Stimulated activated CD8-positive, alpha-beta memory T cell treated with anti-CD3 and anti-CD28 coated beads, Interleukin-7, amount 100 ng/mL, for 1 hour (primary cell): ENCODE measurements at places on chromosomes 12 and 14.
A peak's percentile ranks its signal among the peaks of the same experiment; 100 is the strongest.

DNA sequence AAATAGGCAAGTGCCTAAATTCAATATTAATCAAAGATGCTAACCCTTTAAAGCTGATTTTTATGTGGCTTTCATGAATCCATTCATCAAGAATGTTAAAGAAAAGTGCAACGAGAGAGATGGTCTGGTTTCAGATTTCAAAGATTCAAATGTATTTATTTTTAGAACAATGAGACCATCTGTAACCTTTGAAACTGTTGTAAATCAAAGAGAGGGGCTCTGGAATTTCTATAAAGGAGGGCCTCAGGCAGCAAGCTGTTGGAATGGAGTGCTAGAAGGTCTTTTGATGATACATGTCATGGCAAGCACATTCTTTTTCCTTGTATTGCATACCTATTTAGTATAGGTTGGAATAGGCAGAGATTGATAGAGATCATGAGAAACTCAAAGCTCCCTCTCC, 433.0 kb downstream of the LRIG3 start:
- no peak for DNase-seq

DNA sequence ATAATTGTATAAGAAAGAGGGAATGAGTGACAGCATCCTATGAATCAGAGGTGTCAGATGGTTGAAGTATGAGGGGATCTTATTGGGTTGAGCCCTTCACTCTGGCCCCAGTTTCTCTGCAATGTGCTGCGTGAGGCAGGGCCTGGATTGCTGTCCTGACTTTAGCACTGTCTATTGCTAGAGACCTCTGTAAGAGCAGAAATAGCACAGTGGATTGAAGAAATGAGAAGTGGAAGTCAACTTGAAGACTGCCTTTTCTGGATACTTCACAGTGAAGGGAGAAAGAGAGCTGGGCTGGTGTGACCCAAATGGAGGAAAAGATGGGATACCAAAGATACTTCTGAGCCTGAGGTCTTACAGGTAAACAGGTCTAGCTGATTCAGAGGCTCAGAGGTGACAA, 5.8 kb downstream of the ASCL4 start:
- no peak for DNase-seq

GRCh38 chr14:63760014-63760413, 32.1 kb upstream of the SGPP1 start:
- DNase-seq, result no peak

- no peak for DNase-seq
Observed at GRCh38 chr14:70029296-70030132, 150.3 kb downstream of the SMOC1 start.

- no peak for DNase-seq
Observed at GRCh38 chr14:102370305-102370809, 7.6 kb downstream of the TECPR2 start.

- no peak for DNase-seq
Observed at GRCh38 chr14:81144824-81145603, 75.7 kb downstream of the GTF2A1 start.

GRCh38 chr12:92124689-92125029, 21.0 kb downstream of the BTG1 start:
- no peak for DNase-seq

DNA sequence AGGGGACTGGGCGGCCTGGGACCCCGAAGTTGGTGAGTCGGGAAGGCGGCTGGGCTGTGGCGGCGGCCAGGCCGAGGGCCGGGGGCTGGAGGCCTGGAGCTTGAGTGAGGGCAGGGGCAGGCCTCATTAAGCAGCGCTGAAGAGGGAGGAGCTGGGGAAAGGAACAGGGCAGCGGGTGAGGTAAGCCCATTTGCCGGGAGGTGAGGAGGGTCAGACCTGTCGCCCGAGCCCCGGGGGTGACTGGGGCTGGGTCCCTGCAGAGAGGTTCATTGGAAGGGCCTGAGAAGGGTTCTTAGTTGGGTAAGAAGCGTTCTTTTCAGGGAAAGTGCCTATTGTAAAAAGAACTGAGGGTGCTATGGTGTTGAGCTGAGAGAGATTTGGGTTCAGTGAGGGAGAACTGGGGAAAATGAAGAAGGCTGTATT, 441 bp downstream of the RAB5B start:
- no peak for DNase-seq

GRCh38 chr14:23034498-23035302, at the start of gene PSMB5:
TSS of gene PSMB5 (minus strand) at chr14:23034900. CDS start at chr14:23034881, 19 bp downstream.
- DNase-seq, result peak; percentile 64

DNA sequence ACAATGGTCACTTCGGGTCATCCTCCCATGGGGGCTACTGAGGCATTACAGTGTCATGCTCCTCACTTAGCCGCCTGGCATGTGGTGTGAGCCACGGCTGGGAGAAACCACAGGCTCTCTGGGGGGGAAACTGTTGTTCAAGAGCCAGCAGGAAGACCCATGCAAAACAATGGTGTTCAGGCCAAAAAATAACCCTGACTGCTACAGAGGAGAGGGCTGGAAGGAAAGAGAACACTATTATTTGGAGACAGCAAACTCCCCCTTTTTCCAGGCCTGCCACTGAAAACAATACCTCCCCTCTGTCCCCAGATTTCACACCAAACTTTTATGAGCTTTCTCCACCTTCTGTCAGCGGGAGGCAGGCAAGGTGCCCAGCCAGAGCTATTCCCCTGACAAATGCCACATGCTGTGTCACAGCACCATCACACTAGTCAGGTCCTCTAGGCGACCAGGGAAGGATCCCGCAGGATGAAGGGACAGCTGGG, 83.7 kb downstream of the CHGA start:
- DNase-seq, result no peak

- no peak for DNase-seq
Observed at GRCh38 chr14:88825503-88825902, 1.1 kb downstream of the TTC8 start.

DNA sequence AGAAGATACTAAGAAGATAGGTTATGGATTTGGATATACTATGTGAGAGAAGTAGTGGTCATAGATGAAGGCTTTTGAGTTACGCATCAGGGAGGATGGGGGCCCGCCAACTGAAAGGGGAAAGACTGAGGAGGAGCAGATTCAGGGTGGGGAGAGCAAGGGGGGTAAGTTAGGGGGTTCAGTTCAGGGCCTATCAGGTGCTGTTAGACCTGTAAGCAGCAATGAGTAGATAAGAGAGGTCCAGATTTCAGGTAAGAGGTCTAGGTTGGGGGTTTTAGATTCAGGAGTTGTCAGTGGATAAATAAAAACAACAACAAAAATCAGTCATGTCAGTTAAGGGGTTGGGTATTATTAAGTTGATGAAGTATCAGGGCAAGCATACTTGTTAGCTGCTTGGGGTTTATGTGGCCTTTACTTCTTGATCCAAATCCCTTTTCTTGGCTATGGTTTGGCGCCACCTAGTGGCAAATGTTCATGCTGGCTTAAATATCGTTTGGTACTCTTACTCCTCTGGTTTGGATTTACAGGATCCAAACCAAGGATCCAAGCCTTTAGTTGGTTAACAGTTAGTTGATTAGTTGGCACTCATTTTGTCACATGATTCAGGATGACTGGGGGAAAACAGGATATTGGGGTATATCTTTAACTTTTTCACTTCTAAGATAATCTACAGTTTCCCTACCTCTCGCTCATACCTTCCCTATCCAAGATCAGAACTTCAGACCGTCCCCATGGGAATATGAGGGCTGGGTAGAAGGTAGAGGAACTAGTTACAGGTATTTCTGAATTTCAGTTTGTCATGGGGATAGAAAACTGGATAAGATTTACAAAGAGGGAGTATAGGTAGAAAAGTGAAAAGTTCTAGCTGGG, 65.1 kb downstream of the PCNX1 start:
- DNase-seq, result peak; percentile 78

DNA sequence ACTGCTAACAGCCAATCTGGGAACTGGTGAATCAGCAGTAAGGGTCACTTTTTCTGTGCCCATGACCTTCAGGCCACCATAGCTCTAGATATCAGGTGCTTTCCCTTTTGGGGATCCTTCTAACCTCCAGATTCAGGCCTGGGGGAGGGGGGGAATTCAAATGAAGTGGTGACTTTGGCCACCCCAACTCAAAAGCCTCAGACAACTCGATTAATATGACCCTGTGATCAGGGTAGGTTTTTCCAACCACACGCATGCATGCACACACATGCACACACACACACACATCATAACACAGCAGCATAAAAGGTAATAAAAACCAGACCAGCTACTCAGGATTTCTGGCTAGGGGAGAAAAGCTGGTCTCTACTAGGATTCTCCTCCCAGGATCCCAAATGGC, 5.3 kb downstream of the TBX3 start:
- no peak for DNase-seq

GRCh38 chr14:96039633-96040311, 610 bp downstream of the C14orf132 start:
- DNase-seq, result no peak

- DNase-seq, result no peak
Observed at GRCh38 chr12:125650587-125650986, 585.4 kb downstream of the AACS start.

DNA sequence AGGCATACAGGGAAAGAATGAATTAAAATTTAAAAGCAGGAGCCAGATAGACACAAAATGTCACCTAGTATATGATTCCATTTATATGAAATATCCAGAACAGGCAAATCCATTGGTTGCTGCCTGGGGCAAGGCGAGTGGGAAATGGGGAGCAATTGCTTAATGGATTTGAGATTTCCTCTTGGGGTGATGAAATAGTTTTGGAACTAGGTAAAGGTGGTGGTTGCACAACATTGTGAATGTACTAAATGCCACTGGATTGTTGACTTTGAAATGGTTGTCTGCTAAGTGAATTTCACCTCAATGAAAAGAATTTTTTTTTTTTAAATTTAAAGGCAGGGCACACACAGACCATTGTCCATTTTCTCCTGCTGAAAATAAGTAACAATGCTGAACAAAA, 61.9 kb downstream of the ABCC9 start:
- DNase-seq, result no peak
